Activated gamma-delta T cell (primary cell): ENCODE measurements at places on chromosomes 7 and 10.

DNA sequence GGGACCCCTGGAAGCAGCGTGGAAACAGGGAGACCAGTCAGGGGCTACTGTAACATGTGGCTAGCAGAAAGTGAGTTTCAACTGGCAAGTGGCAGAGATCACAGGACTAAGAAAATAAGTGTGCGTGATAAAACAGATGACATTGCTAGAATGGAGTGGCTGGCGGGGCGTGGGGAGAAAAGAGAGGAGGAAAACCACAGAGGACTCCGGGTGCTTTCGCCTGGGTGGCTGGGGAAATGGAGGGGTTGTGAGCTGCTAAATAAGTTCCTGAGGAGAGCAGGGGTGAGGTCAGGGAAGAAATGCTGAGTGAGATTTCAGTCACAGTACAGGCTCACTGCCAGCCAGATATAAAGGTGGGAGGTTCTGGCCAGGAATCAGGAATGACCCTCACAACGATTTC lies 166.9 kb downstream of the MYOF start:
- no peak for DNase-seq

GRCh38 chr7:21867226-21867625 lies 78.5 kb downstream of the CDCA7L start:
- no peak for DNase-seq

GRCh38 chr10:133072196-133072595 lies 15.5 kb upstream of the ADGRA1 start:
- DNase-seq = no peak

GRCh38 chr7:132956556-132956955 lies 125.3 kb downstream of the CHCHD3 start:
- no peak for DNase-seq

DNA sequence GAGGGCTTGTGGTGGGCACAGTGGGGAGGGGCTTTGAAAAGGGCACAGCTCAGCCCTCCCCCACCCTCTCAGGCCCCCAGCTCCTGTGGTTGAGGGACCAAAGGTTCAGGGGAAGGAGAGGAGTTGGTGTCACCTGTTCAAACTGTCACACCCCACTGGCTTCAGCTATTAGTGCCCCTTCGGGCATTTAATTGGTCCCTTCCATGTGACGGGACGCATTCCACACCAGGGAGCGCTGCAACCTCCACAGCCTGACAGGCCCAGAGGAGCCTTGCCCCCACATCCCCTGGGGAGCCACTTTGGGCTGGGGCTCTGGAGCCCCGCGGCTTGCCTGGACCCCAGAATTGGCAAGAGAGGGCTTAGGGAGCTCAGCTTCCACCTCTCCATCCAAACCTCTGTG lies 75.7 kb downstream of the C10orf105 start:
- no peak for DNase-seq

- DNase-seq = no peak
Observed at GRCh38 chr7:7099584-7100014, 82.7 kb upstream of the C1GALT1 start.

GRCh38 chr7:104767826-104768536 lies 246.0 kb upstream of the KMT2E start:
- no peak for DNase-seq

GRCh38 chr7:128167042-128167701 lies 73.9 kb upstream of the LEP start:
- no peak for DNase-seq

DNA sequence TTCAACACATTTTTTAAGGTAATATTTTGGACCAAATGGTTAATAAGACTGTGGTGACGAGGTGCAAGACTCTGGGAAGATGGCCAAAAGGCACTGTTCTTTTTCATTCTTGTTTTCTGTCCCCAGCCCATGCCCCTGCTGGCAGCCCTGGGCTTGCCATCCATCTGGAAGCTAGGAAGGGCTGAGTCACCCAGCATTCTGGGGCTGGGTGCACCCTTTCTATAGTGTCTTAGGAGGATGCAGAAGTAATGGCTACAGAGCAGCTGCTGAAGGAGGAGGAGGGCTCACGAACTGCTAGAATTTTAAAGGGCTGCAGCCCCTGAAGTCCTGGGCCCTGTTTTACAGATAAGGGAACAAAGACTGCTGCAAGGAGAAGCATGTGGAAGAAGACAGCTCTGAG lies 42.8 kb upstream of the ZNF32 start:
- no peak for DNase-seq

- DNase-seq = no peak
Observed at GRCh38 chr10:19705250-19705649, 111.0 kb upstream of the PLXDC2 start.

DNA sequence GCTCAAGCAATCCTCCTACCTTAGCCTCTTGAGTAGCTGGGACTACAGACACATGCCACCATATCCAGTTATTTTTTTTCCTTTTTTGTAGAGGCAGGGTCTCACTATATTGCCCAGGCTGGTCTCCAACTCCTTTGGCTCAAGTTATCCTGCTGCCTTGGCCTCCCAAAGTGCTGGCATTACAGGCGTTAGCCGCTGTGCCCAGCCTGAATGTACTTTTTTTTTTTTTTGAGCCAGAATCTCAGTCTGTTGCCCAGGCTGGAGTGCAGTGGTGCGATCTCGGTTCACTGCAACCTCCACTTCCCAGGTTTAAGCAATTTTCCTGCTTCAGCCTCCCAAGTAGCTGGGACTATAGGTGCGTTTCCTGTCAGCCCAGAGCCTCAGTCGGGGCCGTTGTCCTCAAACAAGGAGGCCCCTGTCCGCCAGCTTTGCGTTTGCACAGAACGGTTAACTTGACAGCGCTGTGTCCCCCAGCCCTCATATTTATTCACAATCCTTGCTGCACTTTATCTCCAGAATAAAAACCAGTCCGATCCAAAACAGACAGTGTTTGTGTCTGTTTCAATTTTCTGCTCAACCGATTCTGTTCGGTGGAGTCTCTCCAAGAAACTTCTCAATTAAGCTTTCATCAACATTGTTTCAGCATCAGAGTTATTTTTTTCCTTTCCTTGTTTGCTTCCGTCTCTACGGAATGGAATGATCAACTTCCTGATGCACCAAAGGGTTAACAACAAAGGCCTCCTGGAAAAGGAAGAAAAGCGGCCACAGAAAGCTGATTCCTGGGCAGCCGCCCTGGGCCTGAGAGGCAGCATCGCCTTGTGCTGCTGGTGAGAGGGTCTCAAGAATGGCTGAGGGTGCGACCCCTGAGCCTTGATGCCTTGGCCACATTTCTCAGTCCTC lies 64.5 kb downstream of the PDIA4 start:
- no peak for DNase-seq

DNA sequence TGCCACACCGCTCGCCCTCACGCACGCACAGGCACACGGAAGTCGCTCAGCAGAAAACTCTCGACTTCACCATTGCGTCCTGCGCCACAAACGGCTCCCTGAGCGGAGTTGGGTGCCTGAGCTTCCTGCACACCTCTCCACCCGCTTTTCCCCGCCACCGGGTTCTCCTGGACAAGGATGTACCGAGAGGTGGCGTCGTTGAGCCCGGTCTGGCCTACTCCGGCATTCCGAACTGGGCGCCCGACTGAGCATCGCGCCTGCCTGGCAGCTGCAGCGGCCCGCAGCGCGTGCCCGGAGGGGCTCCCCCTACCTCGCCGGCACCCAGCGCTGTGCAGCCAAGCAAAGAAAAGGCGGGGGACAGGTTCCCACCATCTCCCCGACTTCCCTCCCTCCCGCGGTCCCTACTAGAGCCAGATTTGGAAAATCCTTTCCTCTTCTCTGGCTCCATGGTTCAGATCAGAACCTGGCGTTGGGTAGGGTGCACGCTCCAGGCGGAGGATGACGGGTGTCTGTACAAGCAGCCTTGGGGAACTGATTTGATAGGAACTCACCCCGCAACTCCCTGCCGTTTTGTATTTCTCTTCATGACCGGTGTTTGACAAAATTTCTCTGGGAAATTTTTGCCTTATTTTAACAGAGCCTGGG lies 1.7 kb downstream of the SORCS3 start:
- no peak for DNase-seq

- no peak for DNase-seq
Observed at GRCh38 chr7:137850972-137851945, 4.5 kb upstream of the DGKI start.

DNA sequence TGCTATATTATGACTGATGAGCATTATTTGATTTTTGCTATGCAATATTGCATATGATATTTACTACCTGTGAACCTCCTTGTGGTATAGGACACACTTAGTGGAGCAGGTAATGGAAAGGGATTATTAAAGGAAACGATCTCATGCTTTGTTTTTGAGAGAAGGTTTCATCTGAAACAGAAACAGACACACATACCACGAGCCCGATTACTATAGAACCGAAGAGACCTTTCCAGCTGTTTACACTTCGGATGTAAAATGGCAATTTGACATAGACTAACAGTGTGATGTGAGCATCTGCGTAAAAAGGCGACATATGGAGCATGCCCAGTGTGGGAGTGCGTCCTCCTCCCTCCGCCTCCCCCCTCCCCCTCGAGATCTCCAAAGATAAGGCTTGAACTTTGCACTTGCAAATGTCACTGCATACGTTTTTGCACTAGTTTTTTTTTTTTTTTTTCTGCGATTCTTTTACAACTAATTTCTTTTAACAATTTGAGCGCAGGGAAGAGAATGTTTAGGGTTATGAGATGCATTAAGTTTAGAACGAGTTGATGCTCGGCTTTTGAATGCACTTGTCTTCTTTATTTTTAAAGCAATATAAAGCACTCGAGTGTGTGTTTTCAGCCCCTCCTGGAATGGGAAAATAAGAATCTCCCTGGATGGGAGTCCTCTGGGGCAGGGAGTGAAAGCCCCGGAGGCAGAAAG lies 251.0 kb downstream of the NSUN6 start:
- DNase-seq = no peak

DNA sequence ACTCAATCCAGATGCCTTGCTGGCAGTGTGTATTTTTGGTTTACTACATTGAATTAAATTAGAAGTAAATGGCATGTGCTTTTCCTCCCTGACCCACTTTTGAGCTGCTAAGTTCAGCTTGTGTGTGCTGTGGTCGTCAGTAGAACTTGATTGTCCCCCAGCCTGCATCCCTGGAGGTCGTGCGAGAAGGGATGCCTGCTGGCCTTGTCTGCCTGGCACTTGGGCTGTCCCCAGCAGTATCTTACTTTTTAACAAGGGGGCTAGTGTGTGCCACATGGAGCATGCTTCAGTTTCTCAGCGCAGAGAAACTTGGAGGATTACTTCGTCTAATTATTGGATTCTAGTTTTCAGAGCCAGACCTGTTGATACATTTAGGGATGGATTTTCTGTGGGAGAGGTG lies 80.2 kb downstream of the ADCY1 start:
- DNase-seq = no peak

DNA sequence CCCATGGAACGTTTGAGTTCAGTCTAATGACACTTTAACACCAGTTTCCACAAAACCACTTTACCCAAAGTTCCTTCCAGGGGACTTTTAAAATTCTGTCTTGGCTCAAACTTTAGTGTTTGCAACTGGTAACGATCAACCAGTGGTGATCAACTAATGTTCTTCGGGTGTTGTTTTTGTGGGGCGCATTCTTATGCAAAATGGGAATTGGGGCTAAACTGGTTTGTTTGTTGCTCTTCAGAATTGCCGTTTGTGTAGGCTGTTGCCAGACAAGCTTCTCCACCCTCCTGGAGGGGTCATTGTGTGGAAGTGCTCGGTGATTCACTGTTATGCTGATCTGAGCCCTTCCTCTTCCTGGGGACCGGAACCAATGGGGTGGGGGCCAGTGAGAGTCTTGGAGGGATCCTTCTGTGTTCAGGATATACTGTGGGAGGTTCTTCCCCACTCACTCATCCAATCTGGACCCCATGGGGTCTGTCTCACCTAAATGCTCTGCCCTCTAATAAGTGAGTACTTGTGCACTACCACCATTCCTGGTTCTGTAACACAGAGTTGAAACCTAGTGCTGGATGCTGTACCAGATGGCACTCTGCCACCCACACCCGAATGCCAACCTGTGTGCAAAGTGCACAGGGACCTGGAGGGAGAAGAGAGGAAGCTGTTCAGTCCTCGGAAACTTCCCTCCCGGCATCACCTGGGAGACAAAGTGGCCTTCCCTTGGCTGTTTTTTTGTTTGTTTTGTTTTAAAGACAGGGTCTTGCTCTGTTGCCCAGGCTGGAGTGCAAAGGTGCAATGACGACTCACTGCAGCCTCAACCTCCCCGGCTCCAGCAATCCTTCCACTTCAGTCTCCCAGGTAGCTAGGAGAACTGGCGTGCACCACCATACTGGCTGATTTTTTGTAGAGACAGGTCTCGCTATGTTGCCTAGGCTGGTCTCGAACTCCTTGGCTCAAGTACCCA lies 2.1 kb downstream of the NFE2L3 start:
- no peak for DNase-seq

DNA sequence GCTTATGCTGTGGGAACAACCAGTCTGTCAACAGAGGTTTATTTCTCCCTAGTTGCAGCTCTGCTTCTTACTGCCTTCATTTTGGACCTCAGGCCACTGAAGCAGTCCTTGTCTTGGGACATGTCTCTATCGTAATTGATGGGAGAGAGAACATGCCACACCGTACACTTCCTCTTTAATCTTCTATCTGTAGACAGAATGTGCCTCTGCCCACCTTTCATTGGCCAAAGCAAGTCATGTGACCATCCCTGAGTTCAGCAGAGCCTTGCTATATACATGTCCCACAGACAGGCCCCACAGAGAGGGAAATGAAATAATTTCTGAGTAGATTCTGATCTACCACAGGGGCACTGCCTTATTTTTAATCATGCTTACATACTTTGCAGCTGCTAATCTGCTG lies 98.0 kb downstream of the KCND2 start:
- DNase-seq = no peak

DNA sequence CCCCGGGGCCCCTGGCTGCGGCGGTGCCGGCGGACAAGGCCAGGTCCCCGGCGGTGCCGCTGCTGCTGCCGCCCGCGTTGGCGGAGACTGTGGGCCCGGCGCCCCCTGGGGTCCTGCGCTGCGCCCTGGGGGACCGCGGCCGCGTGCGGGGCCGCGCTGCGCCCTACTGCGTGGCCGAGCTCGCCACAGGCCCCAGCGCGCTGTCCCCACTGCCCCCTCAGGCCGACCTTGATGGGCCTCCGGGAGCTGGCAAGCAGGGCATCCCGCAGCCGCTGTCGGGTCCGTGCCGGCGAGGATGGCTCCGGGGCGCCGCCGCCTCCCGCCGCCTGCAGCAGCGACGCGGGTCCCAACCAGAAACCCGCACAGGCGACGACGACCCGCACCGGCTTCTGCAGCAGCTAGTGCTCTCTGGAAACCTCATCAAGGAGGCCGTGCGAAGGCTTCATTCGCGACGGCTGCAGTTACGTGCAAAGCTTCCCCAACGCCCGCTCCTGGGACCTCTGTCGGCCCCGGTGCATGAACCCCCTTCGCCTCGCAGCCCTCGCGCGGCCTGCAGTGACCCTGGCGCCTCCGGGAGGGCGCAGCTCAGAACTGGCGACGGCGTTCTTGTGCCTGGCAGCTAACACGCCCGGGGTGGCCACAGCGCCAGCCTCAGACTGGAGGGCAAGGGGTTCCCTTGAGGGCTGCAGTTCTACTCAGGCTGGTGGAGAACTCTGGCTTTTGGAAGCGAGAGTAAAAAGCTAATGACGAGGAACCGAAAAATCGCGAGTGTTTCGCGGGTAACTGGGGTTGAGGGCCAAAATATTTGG lies 804 bp downstream of the FRAT1 start:
- peak; percentile 53 for DNase-seq

DNA sequence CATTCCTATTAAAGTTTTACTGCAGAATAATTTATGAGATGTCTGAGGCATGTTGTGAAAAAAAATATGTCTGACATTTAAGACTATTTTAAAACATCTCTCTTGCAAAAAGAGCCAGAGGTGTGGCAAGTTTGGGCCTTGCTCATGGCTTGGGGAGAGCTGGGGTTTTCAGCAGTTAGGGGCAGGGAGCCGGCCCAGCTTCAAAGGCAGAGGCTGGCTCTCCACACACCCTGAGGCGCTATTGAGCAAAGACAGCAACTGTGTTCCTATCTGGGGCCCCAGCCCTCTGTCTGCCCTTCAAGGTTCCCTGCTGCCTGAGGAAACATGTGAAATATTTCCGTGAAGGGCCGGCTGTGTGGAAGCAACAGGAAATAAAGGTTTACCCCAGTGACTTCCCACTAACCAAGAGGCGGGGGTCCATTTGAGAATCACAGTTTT lies 94.0 kb downstream of the SORBS1 start:
- no peak for DNase-seq
